ENCODE measurements at places on chromosomes 6 and 20.

DNA sequence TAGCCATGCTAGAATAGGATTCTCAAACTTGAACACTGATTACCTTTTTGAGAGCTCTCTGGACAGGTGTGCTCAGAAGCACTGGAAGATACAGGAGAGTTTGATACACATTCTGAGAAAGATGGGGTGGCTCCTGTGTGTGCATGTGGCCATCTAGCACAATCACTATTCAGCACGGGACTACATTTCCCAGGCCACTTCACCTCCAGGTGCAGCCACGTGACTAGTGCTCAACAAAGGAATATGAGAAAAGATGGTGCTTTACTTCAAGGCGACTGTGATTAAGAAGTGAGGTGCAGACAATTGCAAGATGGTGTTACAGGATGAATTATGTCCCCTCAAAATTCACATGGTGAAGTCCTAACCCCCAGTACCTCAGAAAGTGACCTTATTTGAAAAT, 103.8 kb downstream of the BACH2 start:
- DNase-seq: no peak

GRCh38 chr20:53795170-53795569, 201.5 kb upstream of the ZNF217 start:
- no peak for DNase-seq

DNA sequence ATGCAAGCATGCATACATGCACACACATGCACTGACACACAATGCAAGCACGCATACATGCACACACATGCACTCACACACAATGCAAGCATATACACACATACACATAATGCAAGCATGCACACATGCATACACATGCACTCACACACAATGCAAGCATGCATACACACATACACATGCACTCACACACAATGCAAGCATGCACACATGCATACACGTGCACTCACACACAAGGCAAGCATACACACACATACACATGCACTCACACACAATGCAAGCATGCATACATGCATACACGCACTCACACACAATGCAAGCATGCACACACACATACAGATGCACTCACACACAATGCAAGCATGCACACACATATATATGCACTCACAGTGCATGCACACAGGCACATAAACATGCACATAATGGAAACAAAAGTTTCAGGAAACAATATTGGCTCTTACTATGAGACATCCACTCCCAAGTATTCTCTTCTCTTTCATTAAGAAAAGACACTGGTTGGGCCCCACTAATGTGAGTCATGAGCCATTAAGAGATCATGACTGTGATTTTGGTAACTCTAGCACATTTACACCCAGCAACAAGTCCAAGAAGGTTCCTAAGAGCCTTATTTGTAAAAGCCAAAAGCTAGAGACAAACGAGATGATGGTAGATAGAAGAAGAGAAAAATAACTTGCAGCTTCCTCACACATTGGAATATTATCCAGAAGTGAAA, 22.2 kb downstream of the APCDD1L start:
- DNase-seq: no peak

GRCh38 chr6:141033101-141033500, 1099.6 kb upstream of the GJE1 start:
- DNase-seq: no peak

GRCh38 chr20:40673442-40673841, 15.6 kb downstream of the MAFB start:
- no peak for DNase-seq

GRCh38 chr6:11710311-11710761, 68.3 kb downstream of the ADTRP start:
- DNase-seq: peak; percentile 40

GRCh38 chr6:111626441-111626840, 20.8 kb upstream of the TRAF3IP2 start:
- no peak for DNase-seq

DNA sequence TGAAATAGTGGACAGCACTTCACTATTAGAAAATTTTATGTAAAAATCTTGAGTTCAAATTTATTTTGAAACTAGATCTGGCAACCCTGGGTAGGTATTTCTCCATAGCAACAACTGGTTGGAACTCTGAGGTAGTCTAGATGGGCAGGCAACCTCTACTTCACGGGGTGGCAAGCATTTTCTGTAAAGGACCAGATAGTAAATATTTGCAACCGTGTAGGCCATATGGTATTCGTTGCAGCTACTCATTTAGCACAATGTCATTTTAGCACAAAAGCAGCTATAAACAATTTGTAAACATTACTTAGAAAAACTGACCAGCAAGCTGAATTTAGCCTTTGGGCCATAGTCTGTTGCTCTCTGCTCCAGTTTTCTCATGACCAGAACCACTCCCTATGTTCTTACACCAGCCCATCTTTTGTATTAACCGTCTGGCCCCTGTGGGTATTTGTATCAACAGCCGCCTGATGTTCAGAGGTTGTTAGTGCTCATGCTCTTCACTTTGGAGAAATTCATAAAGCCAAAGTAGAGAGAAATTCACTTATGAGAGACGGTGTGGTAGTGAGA, 29.2 kb downstream of the LGSN start:
- no peak for DNase-seq

- DNase-seq: no peak
These were observed 164.2 kb upstream of the TCF21 start for GRCh38 chr6:133724726-133725125.

DNA sequence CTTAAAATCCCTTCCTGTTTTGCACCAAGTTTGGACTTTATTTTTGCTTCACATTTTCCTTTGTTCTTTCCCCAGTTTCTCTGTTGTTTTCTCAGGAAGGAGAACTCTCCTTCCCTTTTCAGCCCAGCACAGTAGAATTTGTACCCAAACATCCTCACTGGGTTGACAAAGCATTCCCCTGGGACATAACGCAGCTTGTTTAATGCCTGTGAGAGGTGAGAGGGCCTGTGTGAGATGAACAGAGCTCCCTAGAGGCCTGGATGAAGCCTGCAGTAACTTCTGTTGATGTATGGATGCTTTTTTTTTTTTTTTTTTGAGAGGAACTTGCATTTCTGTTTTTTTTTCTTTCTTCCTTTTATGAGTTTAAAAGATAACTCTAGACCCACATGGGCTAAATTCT, 104.9 kb upstream of the SLC22A23 start:
- no peak for DNase-seq

DNA sequence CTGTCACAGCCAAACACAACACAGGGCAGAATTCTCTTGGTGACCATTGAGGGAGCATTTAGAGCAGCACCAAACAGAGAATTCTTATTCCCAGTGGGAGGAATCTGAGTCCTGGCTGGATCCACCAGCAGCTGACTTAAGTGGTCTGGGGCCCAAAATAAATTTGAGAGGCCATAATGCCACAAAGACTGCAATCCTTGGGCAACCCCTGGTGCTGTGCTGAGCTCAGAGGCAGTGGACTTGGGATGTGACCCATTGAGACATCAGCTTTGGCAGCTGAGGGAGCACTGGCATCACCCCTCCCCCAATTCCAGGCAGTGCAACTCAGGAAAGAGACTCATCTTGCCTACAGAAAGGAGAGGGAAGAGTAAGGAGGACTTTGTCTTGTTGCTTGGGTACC, 48.6 kb upstream of the THBS2 start:
- DNase-seq: no peak

DNA sequence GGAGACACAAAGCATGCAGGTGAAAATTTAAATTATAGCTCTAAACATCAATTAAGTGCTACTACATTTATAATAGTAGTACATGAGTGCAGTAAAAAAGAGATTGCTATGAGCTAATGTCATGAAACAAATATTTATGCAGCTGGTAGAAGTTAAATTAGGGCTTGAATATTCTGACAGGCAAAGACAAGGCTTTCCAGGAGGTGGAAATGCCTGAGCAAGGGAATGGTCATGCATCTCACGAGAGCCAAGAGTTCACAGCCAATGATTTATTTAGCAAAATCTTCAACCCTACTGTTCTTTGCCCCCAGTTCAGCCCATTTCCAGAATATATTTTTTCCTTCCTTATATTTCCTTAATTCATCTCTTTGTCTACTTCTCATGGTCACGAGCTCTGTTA, 128.9 kb downstream of the HIVEP2 start:
- no peak for DNase-seq

DNA sequence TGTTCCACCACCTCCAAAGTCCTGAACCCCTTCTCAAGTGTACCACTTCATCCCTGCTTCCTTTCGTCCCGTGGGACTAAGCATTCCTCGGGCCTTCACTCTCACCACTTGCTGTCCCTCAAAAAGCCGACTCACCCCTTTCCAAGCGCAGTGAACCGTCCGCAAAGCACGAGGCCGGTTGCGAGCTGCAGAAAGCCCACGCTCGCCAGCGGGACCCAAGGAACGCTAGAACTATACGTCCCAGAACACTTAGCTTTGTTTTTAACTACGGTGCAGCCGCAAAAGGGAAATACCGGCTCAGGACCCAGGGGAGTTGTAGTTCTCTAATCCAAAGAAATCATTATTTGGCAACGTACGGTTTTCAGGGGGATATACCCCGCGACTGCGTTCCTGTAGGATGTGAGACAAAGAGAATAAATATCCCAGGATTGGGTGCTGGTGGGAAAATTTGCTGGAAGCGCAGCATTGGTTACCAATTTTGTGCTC, 416 bp upstream of the POLR1H start:
- no peak for DNase-seq

- no peak for DNase-seq
These were observed 982 bp downstream of the MMUT start for GRCh38 chr6:49462071-49462470.

- DNase-seq: no peak
These were observed 95.3 kb downstream of the FOXO3 start for GRCh38 chr6:108655806-108656651.

DNA sequence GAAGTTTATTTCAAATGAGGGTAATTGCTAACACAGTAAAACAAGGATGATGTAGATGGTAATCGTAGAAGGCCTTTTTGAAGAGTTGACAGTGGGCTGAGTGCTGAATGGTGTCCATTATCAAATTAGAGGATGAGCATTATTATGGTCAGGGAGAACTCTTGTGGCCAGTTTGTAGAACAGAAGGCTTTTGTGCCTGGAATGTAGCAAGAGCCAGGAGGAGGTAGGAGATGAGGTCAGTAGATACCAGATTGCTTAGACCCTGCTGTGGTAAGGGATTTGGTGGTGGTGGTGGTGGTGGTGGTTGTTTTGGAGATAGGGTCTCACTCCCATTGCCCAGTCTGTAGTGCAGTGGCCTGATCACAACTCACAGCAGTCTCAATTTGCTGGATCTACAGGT, 6.2 kb downstream of the CSE1L start:
- DNase-seq: no peak

- DNase-seq: no peak
These were observed 54.3 kb upstream of the SLC22A16 start for GRCh38 chr6:110530671-110531070.

Data from T follicular helper cell (primary cell).